ENCODE measurements at places on chromosomes 7 and 10. TPM values are rescaled to one million over a fixed set of nuclear protein-coding genes. Genes with fewer than 3 reads are reported as not detected.

The SORCS1 gene
- total RNA-seq, result not detected

GRCh38 chr7:100685631-100686145 lies 8.4 kb downstream of the GIGYF1 start:
- no peak overlapping the region for H3K27ac ChIP-seq
- no peaks in the 10 kb centered on the region for H3K4me1 ChIP-seq
- no peak for ATAC-seq
- H3K4me3 ChIP-seq, result no peak overlapping the region
- no peaks in the 10 kb centered on the region for H3K27me3 ChIP-seq
- H3K36me3 ChIP-seq, result peaks cover 74% of the 10 kb centered on the region

- H3K27ac ChIP-seq, result no peak overlapping the region
- ATAC-seq, result no peak
- peaks cover 5% of the 10 kb centered on the region for H3K27me3 ChIP-seq
- H3K36me3 ChIP-seq, result no peaks in the 10 kb centered on the region
- H3K4me3 ChIP-seq, result no peak overlapping the region
Observed at GRCh38 chr10:131751827-131752775, 148.7 kb upstream of the PPP2R2D start.

DNA sequence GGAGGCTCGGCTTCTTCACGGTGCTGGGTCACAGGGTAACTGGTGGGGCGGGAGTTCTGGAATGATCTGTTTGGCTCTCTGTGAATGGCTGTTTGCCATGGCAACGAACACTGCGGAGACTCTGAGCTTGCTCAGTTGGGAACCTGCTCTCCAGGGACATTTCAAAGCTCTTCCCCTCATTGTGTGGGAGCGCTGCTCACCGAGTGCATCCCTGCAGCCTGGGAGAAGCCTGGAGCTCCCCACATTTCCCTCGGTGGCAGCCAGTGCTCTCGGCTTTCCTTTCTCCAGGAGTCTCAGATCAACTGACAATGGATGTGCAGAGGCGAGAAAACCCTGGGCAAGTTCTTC lies 57.6 kb upstream of the CACUL1 start:
- H3K27me3 ChIP-seq, result peaks cover 12% of the 10 kb centered on the region
- no peaks in the 10 kb centered on the region for H3K36me3 ChIP-seq
- H3K27ac ChIP-seq, result no peak overlapping the region
- no peaks in the 10 kb centered on the region for H3K4me1 ChIP-seq

The NT5C2 gene
- 49.3 TPM for total RNA-seq

DNA sequence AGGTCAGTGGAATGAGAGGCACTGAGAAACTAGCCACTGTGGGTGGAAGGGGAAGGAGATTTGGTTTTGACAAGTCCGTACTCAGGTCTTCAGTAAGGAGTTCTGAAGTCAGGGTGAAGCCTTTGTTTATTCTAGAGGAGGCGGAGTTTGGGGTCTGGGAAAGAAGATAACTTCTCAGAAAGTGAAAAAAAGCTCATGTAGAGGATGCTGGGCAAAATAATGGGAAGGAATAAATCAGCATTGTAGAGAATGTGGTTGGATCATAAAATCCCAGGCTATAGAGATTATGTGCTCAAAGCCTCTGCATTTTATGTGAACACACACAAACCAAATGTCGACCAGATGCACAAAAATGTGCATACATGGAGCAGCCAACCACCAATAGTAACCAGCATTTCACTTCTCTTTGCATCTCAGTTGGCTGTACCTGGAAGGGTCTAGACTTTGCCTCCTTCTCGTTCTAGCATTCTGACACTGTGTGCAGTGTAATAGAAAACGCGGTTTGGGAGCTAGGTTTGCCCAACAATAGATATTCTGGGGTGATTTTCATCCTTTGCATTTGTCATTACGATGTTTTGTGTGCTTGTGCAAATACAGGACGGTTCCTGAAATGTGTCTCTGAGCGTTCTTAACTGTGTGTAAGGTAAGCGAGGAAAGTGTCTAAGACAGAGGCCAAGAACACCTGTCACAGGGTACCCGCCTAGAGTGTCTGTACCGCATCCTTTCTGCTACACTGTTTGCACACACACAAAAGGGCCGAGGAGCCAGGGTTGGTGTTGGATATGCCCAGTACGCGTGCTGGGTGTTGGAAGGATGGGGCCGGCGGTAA lies 603 bp upstream of the HECW1 start:
- no peak overlapping the region for H3K27ac ChIP-seq
- H3K27me3 ChIP-seq, result peaks cover 73% of the 10 kb centered on the region
- H3K36me3 ChIP-seq, result no peaks in the 10 kb centered on the region
- peaks cover 5% of the 10 kb centered on the region for H3K4me1 ChIP-seq
- no peak for ATAC-seq

GRCh38 chr10:12375076-12375504 lies 25.7 kb downstream of the CAMK1D start:
- no peak overlapping the region for H3K4me3 ChIP-seq
- no peak for ATAC-seq
- no peaks in the 10 kb centered on the region for H3K36me3 ChIP-seq

The GTPBP10 gene
- 29.5 TPM for total RNA-seq

DNA sequence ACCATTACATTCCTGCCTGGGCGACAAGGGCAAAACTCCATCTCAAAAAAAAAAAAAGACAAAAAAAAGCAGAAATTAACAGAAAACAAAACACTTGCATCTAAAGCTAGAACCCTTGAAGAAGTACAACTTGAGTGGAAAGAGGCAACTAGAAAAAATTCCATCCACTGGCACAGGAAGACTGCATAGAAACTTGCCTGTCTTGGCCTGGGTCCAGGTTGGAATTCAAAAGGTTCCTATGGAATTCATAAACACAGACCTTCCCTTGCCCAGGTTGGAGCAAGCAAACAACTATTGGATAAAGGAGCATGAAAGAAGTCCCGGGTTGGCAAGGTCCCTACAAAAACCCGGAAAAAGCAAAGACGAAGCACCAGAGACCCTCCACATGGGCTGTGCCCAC lies 69.8 kb downstream of the CCDC71L start:
- H3K4me1 ChIP-seq, result no peaks in the 10 kb centered on the region
- H3K27me3 ChIP-seq, result no peaks in the 10 kb centered on the region
- H3K27ac ChIP-seq, result no peak overlapping the region

The MLXIPL gene
- not detected for total RNA-seq

The SRRM3 gene
- total RNA-seq, result 0.26 TPM

The ZC3HAV1L gene
- 23.6 TPM for total RNA-seq

DNA sequence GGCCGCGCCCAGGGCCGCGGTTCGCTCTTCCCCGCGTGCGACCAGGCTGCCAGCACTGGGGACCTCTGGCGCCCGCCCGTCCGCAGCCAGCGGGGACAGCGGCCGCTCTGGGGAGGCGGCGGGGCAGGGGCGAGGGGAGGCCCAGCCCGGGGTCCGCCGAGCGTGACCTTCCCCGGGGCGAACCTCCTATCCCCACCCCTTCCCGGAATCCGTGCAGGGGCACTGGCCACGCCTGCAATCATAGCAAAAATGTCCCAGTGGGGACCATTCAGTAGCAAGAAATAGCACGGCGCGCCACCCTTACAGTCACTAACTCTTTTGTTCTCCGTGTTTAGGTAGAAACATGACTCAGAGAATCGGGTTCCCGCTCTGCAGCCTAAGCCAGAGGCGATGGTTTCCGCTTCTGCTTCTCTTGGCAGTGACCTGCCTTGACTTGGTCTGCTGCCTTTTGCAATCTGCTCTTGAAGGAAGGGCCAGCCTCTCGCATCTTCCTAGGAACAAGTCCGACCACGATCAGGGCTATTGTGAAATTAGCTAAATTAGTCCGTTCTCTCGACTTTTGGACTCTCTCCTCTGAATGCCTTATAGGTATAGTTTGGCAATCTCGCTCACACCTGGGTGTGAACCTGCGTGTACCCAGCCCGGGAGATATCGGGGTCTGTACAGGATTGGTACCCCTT lies 79.3 kb upstream of the ACBD5 start:
- ATAC-seq, result peak; percentile 85
- no peak overlapping the region for H3K27ac ChIP-seq
- peak overlapping the region; percentile 44 for H3K4me3 ChIP-seq
- peaks cover 2% of the 10 kb centered on the region for H3K4me1 ChIP-seq

GRCh38 chr10:125633517-125633999 lies 49.4 kb downstream of the TEX36 start:
- H3K27me3 ChIP-seq, result peaks cover 21% of the 10 kb centered on the region
- H3K4me3 ChIP-seq, result no peak overlapping the region
- no peaks in the 10 kb centered on the region for H3K36me3 ChIP-seq
- H3K4me1 ChIP-seq, result no peaks in the 10 kb centered on the region
- H3K27ac ChIP-seq, result no peak overlapping the region
- ATAC-seq, result no peak

GRCh38 chr7:506391-506831 lies 13.2 kb downstream of the PDGFA start:
- H3K36me3 ChIP-seq, result peaks cover 52% of the 10 kb centered on the region
- ATAC-seq, result no peak
- no peak overlapping the region for H3K27ac ChIP-seq
- H3K4me3 ChIP-seq, result no peak overlapping the region
- no peaks in the 10 kb centered on the region for H3K27me3 ChIP-seq

DNA sequence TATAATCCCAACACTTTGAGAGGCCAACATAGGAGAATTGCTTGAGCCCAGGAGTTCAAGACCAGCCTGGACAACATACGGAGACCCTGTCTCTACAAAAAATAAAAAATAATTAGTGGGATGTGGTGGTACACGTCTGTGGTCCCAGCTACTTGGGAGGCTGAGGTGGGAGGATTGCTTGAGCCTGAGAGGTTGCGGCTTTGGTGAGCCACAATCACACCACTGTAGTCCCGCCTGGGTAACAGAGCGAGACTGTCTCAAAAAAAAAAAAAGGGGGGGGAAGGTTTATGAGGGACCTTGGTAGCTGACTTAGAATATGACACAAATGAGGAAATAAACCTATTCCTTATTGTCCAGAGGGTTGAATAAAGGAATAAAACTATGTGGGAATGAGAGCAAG lies 30.8 kb downstream of the SCD start:
- H3K27ac ChIP-seq, result no peak overlapping the region
- ATAC-seq, result no peak
- peaks cover 22% of the 10 kb centered on the region for H3K36me3 ChIP-seq

GRCh38 chr10:117134056-117134305 lies 4.1 kb downstream of the VAX1 start:
- H3K4me3 ChIP-seq, result peak overlapping the region; percentile 44
- peaks cover 6% of the 10 kb centered on the region for H3K36me3 ChIP-seq
- H3K4me1 ChIP-seq, result peaks cover 11% of the 10 kb centered on the region
- no peak overlapping the region for H3K27ac ChIP-seq
- peaks cover 67% of the 10 kb centered on the region for H3K27me3 ChIP-seq
- no peak for ATAC-seq

GRCh38 chr10:127267442-127267841 lies 71.1 kb upstream of the INSYN2A start:
- H3K4me1 ChIP-seq, result no peaks in the 10 kb centered on the region
- H3K36me3 ChIP-seq, result no peaks in the 10 kb centered on the region
- ATAC-seq, result no peak

- H3K4me1 ChIP-seq, result no peaks in the 10 kb centered on the region
- H3K27me3 ChIP-seq, result peaks cover 14% of the 10 kb centered on the region
Observed at GRCh38 chr7:39421251-39421650, 145.0 kb upstream of the YAE1 start.

The CHST15 gene
- 0.56 TPM for total RNA-seq

The CALHM3 gene
- not detected for total RNA-seq

The AKR1C8 gene
- total RNA-seq, result 0.26 TPM

The HOXA11 gene
- not detected for total RNA-seq

- no peak for ATAC-seq
- H3K27ac ChIP-seq, result no peak overlapping the region
- no peaks in the 10 kb centered on the region for H3K36me3 ChIP-seq
- H3K4me3 ChIP-seq, result no peak overlapping the region
- H3K27me3 ChIP-seq, result no peaks in the 10 kb centered on the region
Observed at GRCh38 chr7:116994611-116995010, 41.3 kb downstream of the ST7 start.

GRCh38 chr10:35495521-35496119 lies 109.5 kb upstream of the GJD4 start:
- peak overlapping the region; percentile 58 for H3K27ac ChIP-seq
- no peak for ATAC-seq
- H3K4me3 ChIP-seq, result peak overlapping the region; percentile 10
- peaks cover 7% of the 10 kb centered on the region for H3K36me3 ChIP-seq

DNA sequence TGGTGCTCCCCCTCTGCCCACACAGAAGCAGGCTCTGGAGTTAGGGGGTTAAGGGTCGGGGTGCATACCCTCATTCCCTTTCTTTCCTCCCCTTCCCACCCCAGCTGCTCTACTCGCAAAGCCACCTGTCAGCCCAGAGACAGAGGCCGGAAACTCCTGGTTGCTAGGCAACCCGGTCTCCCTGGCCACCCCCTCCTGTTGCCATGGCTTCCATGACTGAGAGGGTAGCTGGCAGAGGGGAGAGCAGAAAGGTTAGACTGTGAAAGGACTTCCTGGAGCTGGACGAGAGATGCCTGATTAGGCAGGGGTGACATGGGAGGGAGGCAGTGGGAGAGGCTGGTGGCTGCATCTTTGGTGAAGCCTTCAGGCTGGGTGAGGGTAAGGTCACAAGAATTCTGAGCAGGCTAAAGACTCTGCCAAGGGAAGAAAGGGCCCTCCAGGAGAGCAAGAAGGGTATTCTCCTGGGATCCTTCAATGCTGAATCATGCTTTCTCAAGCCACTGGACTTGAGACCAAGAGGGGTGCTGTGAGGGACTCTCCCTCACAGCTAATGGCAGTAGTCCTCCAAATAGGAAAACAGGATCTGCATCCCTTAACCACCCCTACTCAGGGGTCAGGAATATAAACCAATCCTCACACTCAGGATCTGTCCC lies 5.4 kb downstream of the PSD start:
- peak; percentile 31 for ATAC-seq
- H3K4me1 ChIP-seq, result peaks cover 16% of the 10 kb centered on the region
- H3K27me3 ChIP-seq, result peaks cover 37% of the 10 kb centered on the region
- no peak overlapping the region for H3K4me3 ChIP-seq
- peak overlapping the region; percentile 19 for H3K27ac ChIP-seq
- H3K36me3 ChIP-seq, result peaks cover 2% of the 10 kb centered on the region

The ABCB4 gene
- total RNA-seq, result not detected

The PTPRN2 gene
- 1.4 TPM for total RNA-seq

The SH3PXD2A gene
- total RNA-seq, result 8.0 TPM

The OR9A2 gene
- total RNA-seq, result not detected

The CARD11 gene
- total RNA-seq, result 112 TPM

DNA sequence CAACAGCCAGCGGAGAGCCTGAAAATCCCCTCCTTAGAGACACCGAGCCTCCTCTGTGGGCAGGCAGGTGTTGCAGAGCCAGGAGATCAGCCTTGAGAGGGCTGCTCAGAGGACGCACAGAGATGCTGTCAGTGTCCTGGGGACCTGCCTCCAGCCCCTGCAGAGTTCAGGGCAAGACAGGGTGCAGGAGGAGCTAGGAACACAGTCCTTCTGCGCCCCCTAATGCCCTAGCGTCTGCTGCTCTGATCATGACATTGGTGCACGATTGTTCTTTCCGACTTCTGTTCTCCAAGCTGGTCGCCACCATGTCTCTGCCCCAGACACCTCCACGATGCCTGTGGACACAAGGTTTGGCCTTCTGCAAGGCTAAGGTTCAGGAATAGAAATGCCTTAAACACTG lies 613.7 kb upstream of the MKI67 start:
- no peaks in the 10 kb centered on the region for H3K4me1 ChIP-seq
- ATAC-seq, result no peak

GRCh38 chr7:42192066-42192465 lies 44.9 kb downstream of the GLI3 start:
- H3K4me1 ChIP-seq, result no peaks in the 10 kb centered on the region
- H3K36me3 ChIP-seq, result no peaks in the 10 kb centered on the region
- ATAC-seq, result no peak
- H3K27me3 ChIP-seq, result no peaks in the 10 kb centered on the region

- ATAC-seq, result no peak
- no peak overlapping the region for H3K4me3 ChIP-seq
- no peak overlapping the region for H3K27ac ChIP-seq
Observed at GRCh38 chr10:34905200-34905927, 90.3 kb upstream of the PARD3 start.

The HKDC1 gene
- total RNA-seq, result 0.42 TPM

Data from activated T-helper 17 cell treated with anti-CD3 and anti-CD28 coated beads, Interleukin-2, amount 50 U/mL, for 72 hours (primary cell).